ENCODE measurements at places on chromosomes 5 and 9.

GRCh38 chr5:122816756-122817155 is 28.7 kb upstream of the SNX24 start:
- no peaks in the 10 kb centered on the region for H3K36me3 ChIP-seq
- H3K27me3 ChIP-seq, result no peaks in the 10 kb centered on the region
- no peak overlapping the region for H3K27ac ChIP-seq
- DNase-seq, result no peak
- no peak overlapping the region for H3K4me3 ChIP-seq

- no peak overlapping the region for H3K27ac ChIP-seq
- peaks cover 9% of the 10 kb centered on the region for H3K27me3 ChIP-seq
Measured at GRCh38 chr9:135174248-135174647, 86.8 kb downstream of the OLFM1 start.

- H3K27ac ChIP-seq, result no peak overlapping the region
- no peaks in the 10 kb centered on the region for H3K4me1 ChIP-seq
- H3K27me3 ChIP-seq, result no peaks in the 10 kb centered on the region
- no peaks in the 10 kb centered on the region for H3K36me3 ChIP-seq
- DNase-seq, result no peak
- no peak overlapping the region for H3K4me3 ChIP-seq
Measured at GRCh38 chr5:129125819-129126218, 31.3 kb downstream of the ISOC1 start.

- no peaks in the 10 kb centered on the region for H3K36me3 ChIP-seq
- no peaks in the 10 kb centered on the region for H3K27me3 ChIP-seq
- no peak overlapping the region for H3K27ac ChIP-seq
- H3K4me1 ChIP-seq, result no peaks in the 10 kb centered on the region
- H3K4me3 ChIP-seq, result no peak overlapping the region
Measured at GRCh38 chr5:93070938-93071337, 510.1 kb downstream of the NR2F1-AS1 start.

GRCh38 chr5:42995360-42995751 is 44.8 kb downstream of the ANXA2R start:
- no peak overlapping the region for H3K27ac ChIP-seq
- H3K4me1 ChIP-seq, result peaks cover 7% of the 10 kb centered on the region
- no peaks in the 10 kb centered on the region for H3K36me3 ChIP-seq
- peaks cover 85% of the 10 kb centered on the region for H3K27me3 ChIP-seq

GRCh38 chr5:28779161-28779754 is 1740.9 kb upstream of the CDH9 start:
- no peak overlapping the region for H3K27ac ChIP-seq
- H3K36me3 ChIP-seq, result no peaks in the 10 kb centered on the region
- no peaks in the 10 kb centered on the region for H3K4me1 ChIP-seq
- no peak overlapping the region for H3K4me3 ChIP-seq
- no peak for DNase-seq

DNA sequence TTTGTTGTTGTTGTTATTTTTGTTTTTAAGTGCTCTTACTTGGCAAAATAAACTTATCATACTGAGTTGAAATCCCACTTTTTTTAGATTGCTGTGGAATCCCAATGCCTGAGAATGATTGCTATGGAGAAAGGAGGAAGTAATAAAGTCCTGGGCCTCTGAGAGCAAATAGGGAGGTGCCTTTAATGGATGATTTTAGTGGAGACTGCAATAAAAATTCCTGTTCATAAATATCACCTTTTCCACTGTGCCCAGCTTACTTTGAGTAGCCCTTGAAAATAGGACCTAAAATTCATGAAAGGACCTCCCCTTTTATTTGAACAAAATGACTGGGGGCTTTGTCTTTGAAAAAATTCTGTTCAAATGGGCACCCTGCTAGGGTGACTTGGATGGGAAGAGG is 21.8 kb upstream of the ANKH start:
- DNase-seq, result no peak
- no peak overlapping the region for H3K4me3 ChIP-seq
- H3K36me3 ChIP-seq, result no peaks in the 10 kb centered on the region
- peaks cover 13% of the 10 kb centered on the region for H3K27me3 ChIP-seq

- no peak overlapping the region for H3K4me3 ChIP-seq
- DNase-seq, result no peak
- no peaks in the 10 kb centered on the region for H3K36me3 ChIP-seq
- H3K4me1 ChIP-seq, result peaks cover 4% of the 10 kb centered on the region
- H3K27ac ChIP-seq, result no peak overlapping the region
Measured at GRCh38 chr5:142826741-142827492, 56.7 kb downstream of the ARHGAP26 start.

DNA sequence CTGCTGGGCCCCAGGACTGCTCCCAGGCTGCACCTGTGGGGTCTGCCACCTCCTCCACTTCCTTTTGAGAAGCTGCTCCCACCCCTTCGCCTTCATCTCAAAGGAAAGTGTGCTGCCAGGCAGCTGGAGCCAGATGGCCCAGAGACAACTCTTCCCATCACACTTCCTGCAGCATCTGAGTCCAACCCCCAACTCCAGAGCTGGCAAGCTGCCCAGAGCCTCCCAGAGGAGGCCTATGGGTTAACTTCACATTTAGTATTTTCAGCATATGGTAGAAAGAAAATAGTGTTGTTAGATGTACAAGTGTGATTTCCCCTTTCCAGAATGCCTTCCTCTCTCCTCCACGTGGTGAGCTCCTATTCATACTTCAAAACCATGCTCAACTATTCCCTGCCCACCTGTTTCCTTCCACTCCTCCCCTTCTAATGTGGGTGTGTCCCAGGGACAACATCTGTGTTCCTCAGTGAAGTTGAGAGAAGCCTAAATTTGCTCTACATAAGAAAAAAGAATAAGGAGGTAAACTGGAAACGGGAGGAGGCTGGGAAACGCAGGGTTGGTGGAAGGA is 38.6 kb upstream of the KCNMB1 start:
- H3K36me3 ChIP-seq, result no peaks in the 10 kb centered on the region
- peaks cover 4% of the 10 kb centered on the region for H3K4me1 ChIP-seq
- H3K4me3 ChIP-seq, result no peak overlapping the region
- no peak for DNase-seq

DNA sequence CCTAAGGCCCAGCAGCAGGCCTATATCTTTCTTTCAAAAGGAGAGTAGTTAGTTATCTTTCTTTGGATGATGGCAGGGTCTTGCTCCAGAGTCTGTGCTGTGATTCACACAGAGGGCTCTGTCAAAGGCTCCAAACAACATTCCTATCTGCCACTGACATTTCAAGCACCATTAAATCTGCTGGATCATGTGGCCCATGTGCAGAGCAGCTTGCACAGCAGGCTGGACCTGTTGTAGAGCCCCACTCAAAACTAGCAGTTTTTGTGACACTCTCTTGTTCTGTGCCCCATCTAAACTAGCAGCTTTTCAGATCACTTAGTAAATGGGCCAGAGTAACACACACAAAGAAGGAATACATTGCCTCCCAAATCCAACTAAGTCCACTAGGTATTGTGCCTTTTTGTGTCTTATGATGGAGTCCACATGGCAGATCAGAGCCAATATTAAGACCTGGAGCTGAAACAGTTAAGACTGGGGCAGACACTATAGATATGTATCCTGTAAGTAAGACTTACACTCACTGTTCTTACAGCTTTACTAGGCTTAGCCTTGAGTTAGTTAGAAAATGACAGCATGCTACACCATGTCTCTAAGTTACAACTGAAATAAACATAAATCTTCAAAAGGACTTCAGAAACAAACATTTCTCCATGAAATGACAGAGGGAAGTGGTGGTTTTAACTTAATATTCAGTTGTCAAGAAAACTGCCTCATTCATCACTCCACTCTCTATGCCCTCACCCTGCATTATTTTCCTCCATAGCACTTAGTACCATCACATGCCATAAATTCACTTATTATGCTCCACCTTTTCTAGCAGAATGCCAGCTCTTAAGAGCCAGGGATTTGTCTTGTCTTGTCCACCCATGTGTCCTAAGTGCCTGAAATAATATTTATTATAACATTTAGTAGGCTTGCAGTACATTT is 400.9 kb downstream of the RAB3C start:
- no peak for DNase-seq
- no peaks in the 10 kb centered on the region for H3K27me3 ChIP-seq
- H3K4me3 ChIP-seq, result no peak overlapping the region
- H3K4me1 ChIP-seq, result no peaks in the 10 kb centered on the region
- H3K36me3 ChIP-seq, result peaks cover 93% of the 10 kb centered on the region
- H3K27ac ChIP-seq, result no peak overlapping the region

- H3K4me3 ChIP-seq, result no peak overlapping the region
- H3K36me3 ChIP-seq, result no peaks in the 10 kb centered on the region
- DNase-seq, result no peak
- no peaks in the 10 kb centered on the region for H3K27me3 ChIP-seq
Measured at GRCh38 chr9:101114317-101114716, 85.8 kb downstream of the PLPPR1 start.

DNA sequence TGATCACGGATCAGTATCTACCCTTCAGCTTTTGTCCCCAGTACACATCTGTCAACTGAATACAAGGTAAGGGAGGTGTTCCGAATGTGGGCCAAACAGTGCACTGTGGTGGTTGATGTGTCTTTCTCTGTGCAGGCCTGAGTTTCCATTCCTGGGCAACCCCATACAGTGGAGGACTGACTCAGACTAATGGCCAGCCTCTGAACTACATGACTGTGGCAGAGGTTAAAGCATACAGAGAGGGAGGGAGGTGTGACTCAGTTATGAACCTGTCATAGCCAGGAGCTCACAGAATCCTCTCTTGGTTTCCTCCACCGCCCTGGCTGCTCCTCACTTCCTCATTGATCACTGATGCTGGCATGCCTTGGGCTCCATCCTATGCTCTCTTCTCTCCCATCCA is 136.4 kb upstream of the TAS2R1 start:
- H3K27me3 ChIP-seq, result no peaks in the 10 kb centered on the region
- no peak for DNase-seq
- H3K4me1 ChIP-seq, result no peaks in the 10 kb centered on the region
- no peak overlapping the region for H3K27ac ChIP-seq

All from neuronal stem cell (in vitro differentiated cells).